ENCODE measurements at places on chromosomes 1 and 21.

GRCh38 chr1:2135441-2135841 lies 59.1 kb downstream of the FAAP20 start:
- no peak for DNase-seq

GRCh38 chr1:173239058-173239457 lies 31.9 kb upstream of the TNFSF4 start:
- no peak for DNase-seq

GRCh38 chr1:41449326-41449921 lies 35.1 kb downstream of the EDN2 start:
- no peak for DNase-seq

GRCh38 chr1:98965394-98965793 lies 39.3 kb downstream of the PLPPR5 start:
- no peak for DNase-seq

DNA sequence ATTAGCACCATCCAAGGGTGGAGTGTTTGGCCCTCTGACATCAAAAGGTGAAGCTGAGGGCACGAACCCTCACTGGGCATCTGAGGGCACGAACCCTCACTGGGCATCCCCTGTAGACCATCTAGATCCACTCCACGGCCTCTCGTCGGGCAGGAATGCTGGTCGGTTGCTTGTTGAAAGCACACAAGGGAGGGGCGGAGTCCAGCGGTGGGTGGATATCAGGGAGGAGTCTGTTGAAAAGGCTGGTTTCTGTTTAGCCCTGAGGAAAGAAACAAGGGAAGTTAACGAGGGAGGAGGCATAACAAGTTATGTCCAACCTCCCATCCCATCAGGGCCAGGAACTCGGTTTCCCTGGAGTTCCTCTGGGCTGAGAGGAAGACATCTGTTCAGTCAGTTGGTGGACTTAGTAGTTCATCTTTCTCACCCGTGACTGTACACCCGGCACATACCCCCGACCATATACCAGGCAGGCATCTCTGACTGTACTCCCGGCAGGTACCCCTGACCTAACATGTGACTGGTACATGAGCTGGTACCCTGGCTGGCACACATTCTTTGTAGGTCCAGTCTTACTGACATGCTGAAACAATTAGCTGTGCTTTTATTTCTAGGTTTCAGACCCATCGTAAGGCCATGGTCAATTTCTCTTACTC lies 32.1 kb upstream of the PDE9A start:
- DNase-seq, result no peak

- no peak for DNase-seq
These were observed 103.5 kb downstream of the UCK2 start for GRCh38 chr1:165930961-165931360.

DNA sequence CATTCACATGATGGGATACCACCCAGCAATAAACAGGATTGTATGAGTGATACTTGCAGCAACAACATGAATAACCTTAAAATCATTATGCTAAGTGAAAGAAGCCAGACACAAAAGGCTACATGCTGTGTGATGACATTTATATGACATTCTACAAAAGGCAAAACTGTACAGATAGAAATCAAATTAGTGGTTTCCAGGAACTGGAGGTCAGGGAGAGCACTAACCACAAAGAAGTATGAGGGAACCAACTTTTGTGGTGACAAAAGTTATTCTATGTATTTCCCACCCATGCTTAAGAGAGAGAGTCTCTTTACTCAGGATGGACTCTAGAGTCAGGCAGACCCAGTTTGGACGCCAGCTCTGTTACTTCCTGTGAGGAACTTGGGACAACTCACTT lies 364.5 kb upstream of the DAB1 start:
- DNase-seq, result no peak
